Peyer's patch (tissue), 4 donors: ENCODE measurements at places on chromosomes 7 and 10.
A peak's percentile ranks its signal among the peaks of the same experiment; 100 is the strongest.

- H3K4me1 ChIP-seq = no peaks in the 10 kb centered on the region
- H3K27me3 ChIP-seq = no peaks in the 10 kb centered on the region
- no peaks in the 10 kb centered on the region for H3K36me3 ChIP-seq
- H3K27ac ChIP-seq = no peak overlapping the region
- DNase-seq = no peak
- H3K4me3 ChIP-seq = no peak overlapping the region
Observed at GRCh38 chr7:120273476-120273975, 551 bp downstream of the KCND2 start.

DNA sequence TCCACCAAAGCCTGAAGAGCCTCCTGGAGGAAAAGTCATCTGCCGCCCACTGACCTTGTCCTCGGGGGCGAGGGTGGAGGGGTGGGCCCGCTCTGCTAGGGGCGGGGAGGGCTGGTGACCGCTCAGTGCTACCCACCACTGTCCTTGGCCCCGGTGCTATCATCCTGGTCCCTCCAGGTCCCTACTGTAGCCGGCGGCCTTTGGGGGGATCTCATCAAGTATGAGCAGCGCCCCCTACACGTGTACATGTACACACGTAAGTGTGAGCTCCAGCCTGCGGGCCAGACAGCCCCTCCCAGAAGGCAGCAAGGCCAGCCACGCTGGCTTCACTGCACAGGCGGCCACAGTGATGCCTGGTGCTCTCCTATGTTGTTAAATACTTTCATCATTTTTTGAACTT lies 19.6 kb downstream of the TTYH3 start:
- no peak overlapping the region for H3K27ac ChIP-seq
- H3K36me3 ChIP-seq = no peaks in the 10 kb centered on the region
- no peaks in the 10 kb centered on the region for H3K4me1 ChIP-seq
- no peaks in the 10 kb centered on the region for H3K27me3 ChIP-seq
- H3K4me3 ChIP-seq = no peak overlapping the region

DNA sequence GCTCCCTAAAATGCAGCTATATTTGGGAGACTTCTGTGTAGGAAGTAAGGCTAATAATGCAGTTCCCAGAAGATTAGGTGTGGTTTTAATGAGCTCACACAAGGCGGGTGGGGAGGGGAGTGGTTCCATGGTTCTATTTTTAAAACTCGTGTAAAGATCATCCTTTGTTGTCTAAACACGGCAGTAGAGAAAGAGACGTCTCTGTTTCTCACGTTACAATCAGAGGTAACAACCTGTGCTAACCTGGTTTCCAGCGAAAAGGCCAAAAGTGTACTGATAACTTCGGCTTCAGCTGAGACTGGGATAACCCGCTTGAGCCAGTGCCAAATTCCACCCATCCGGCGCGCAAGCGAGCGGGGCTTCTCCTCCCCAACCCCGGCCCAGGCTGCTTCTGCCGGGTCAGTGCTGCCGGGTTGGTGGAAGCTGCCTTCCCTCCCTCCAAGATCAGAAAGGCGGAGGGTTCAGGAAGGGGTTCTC lies 2.5 kb upstream of the MAP3K8 start:
- no peaks in the 10 kb centered on the region for H3K27me3 ChIP-seq
- H3K27ac ChIP-seq = peak overlapping the region; percentile 61
- peak; percentile 60 for DNase-seq
- no peak overlapping the region for H3K4me3 ChIP-seq
- no peaks in the 10 kb centered on the region for H3K36me3 ChIP-seq
- no peaks in the 10 kb centered on the region for H3K4me1 ChIP-seq

GRCh38 chr10:65501259-65501658 lies 1424.6 kb upstream of the LRRTM3 start:
- H3K4me1 ChIP-seq = no peaks in the 10 kb centered on the region
- no peaks in the 10 kb centered on the region for H3K36me3 ChIP-seq
- H3K27me3 ChIP-seq = no peaks in the 10 kb centered on the region
- H3K27ac ChIP-seq = no peak overlapping the region
- DNase-seq = no peak

DNA sequence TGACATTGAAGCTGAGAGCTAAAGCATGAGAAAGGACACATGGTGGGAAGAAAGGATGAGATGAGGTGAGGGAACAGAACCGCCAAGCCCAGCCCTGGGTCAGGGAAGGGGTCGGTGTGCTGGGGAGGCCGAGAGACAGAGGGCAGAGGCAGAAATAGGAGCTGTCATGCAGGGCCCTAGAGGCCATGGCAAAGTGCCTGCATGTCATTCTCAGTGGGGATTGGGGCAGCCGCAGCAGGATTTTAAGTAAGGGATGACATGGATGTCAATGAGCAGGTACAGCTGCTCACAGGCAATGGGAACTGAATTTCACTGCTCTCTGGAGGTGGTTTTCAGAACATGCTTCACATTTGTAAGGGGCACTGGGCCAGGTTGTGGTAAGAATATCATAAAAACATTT lies 227.4 kb downstream of the RAB11FIP2 start:
- H3K27me3 ChIP-seq = no peaks in the 10 kb centered on the region
- no peak overlapping the region for H3K27ac ChIP-seq
- no peak for DNase-seq
- H3K4me3 ChIP-seq = no peak overlapping the region
